ENCODE measurements at places on chromosomes 4 and X.

DNA sequence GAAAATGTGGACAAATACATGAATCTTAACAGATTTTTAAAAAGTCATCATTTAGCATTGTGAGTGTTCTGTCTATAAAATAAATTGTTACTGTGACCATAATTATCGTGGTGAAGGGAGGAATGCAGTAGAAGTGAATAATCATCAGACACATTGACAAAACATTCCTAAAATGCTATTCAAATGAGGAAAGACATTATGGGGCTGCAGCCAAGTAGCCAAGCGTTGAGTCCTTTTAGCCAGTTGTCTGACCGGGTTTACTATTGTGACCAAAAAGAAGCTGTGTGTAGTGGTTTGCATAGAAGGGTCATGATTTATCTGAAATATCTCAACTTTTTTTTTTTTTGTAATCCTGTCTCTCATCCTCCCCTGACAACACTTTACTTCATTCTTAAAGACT, 19.5 kb downstream of the WWC2 start:
- DNase-seq = no peak

DNA sequence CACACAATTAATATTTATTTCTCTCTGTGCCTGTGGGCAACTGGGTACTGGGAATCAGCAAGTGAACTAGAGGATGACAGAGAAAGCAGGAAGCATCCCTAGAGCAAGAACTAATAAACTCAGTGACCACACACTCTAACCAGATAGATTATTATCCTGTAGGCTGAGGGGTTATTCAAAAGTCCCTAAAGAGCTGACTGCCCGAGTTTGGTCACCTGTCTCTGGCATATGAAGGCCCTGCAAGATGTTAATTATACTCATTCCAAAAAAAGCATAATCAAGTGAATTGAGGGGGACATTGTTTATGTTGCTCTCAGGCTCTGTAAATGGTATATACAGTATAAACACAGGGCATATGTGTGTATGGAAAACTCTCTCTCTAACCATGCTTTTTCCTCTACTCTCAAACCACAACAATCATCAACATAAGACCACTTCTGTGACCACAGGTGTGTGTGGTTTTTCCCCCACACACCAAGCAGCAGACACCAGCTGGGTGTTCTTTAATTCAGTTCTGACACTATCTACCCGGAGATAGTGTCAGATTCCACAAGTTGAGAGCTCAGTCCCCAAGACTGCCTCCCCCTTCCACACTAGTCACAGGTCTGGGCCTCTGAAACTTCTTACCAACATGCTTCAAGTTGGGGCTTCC, 6.2 kb upstream of the HPSE start:
- no peak for DNase-seq

- no peak for DNase-seq
Measured at GRCh38 chr4:38366456-38366855, 297.5 kb upstream of the KLF3 start.

DNA sequence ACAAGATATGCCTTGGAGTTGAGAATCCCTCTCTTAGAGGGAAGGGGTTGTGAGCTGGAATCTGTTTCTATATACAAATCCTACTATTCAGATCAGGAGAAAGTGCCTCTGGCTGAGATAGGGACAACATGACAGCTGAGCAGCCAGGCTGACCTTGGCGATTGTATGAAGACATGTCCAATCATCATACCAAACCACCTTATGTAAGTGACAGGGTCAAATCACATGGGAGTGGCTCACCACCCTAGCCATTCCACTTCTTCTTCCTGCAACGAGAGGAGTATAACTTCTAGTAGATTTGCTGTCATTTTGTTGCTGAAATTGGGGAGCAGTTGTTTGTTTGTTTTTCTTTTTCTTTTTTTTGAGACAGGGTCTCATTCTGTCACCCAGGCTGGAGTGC, 48.3 kb upstream of the TMEM150C start:
- DNase-seq = no peak

DNA sequence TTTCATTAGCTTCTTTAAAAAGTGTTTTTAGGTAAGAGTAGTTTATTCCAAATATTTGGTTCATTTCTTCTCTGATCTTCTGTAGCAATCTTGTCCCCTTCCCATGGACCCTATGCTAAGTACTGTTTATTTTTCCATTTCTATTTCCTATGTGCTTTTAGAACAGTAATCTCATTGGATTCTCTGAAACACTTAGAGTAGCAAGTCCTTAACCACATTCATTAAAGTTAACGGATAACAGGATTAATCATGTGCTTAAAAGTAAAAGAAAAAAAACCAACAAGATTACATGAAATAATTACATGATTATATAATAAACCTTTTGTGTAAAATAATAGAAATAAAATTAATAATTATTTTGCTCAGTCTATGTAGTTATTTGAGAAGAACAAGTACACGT, 929.7 kb downstream of the C4orf33 start:
- no peak for DNase-seq

- no peak for DNase-seq
Measured at GRCh38 chr4:185787926-185788679, 23.9 kb downstream of the SORBS2 start.

DNA sequence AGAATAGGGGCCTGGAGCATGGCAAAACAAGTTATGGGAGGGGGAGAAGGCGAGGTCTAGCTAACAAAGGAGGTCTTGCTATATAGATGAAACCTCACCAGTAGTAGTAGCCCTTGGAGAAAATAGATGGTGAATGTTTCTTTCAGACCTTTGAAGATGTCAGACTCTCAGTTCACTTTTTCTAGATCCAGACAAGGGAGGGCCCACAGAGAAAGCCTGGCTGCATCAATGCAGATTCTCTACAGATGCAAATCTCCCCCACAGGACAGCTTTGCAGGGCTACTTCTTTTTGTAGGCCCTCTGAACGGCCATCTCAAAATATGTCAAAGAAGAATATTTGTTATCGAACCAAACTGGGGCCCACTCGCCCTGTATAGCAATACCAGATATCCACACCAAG, 159.7 kb downstream of the ANK2 start:
- no peak for DNase-seq

- DNase-seq = no peak
Measured at GRCh38 chrX:38081909-38082308, 75.6 kb downstream of the SYTL5 start.

Data from stimulated activated CD4-positive, alpha-beta T cell treated with anti-CD3 and anti-CD28 coated beads, Interleukin-1b, Interleukin-23, amount 100 ng/mL, for 4 hours (primary cell).